PC-3 (cell line): ENCODE measurements at places on chromosomes 4 and X. TPM values are rescaled to one million over a fixed set of nuclear protein-coding genes. Genes with fewer than 3 reads are reported as not detected.

The CAMK2D gene
- total RNA-seq: 14.3 and 15.4 TPM in 2 replicates

The SLC34A2 gene
- total RNA-seq: not detected in 2 replicates

The HTR2C gene
- total RNA-seq: 0.07 and 0.12 TPM in 2 replicates

The CDS1 gene
- 10.4 and 11.2 TPM in 2 replicates for total RNA-seq

The RIPPLY1 gene
- not detected in 2 replicates for total RNA-seq

- H3K4me1 ChIP-seq: no peaks in the 10 kb centered on the region
- no peak overlapping the region for H3K27ac ChIP-seq
- no peak overlapping the region for H3K4me3 ChIP-seq
These were observed 120.7 kb upstream of the HCCS start for GRCh38 chrX:10990418-10990817.

GRCh38 chrX:33188286-33188685 lies 23.1 kb downstream of the DMD start:
- no peaks in the 10 kb centered on the region for H3K4me1 ChIP-seq
- H3K27me3 ChIP-seq: no peaks in the 10 kb centered on the region
- no peak overlapping the region for H3K4me3 ChIP-seq
- H3K27ac ChIP-seq: no peak overlapping the region
- no peaks in the 10 kb centered on the region for H3K36me3 ChIP-seq

DNA sequence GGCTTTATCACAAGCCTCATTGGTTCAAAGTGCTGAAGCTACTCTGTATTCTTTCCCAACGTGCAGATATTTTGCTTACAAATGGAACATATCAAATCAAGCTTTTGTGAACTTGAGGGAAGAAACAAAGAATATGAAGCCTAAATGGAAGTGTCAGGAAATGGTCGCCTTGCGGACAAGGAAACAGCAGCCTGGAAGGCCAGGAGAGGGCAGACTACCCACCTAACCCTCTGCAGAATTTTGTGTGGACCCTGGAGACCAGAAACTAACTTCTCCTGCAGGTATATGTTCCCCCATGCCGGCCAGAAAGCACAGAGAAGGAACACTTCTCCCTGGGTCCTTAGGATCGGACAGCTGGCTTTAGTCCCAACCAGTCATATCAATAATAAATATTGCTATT lies 1425.8 kb downstream of the PCDH7 start:
- H3K4me3 ChIP-seq: no peak overlapping the region
- H3K27ac ChIP-seq: no peak overlapping the region
- DNase-seq: no peak
- peaks cover 5% of the 10 kb centered on the region; the same call in 1 of the 2 replicates for H3K4me1 ChIP-seq
- H3K27me3 ChIP-seq: no peaks in the 10 kb centered on the region
- H3K36me3 ChIP-seq: no peaks in the 10 kb centered on the region

GRCh38 chr4:114688059-114688458 lies 89.5 kb downstream of the UGT8 start:
- no peak overlapping the region for H3K4me3 ChIP-seq
- H3K36me3 ChIP-seq: no peaks in the 10 kb centered on the region
- DNase-seq: no peak
- H3K27me3 ChIP-seq: no peaks in the 10 kb centered on the region
- H3K4me1 ChIP-seq: no peaks in the 10 kb centered on the region
- H3K27ac ChIP-seq: no peak overlapping the region

GRCh38 chrX:73828080-73828720 lies 265.2 kb downstream of the CHIC1 start:
- peaks cover 13% of the 10 kb centered on the region for H3K4me1 ChIP-seq
- H3K27ac ChIP-seq: peak overlapping the region; percentile 60
- no peak overlapping the region for H3K4me3 ChIP-seq
- peak; percentile 30 for DNase-seq
- H3K27me3 ChIP-seq: 0 out of 2 replicates have a peak, but pooled peaks cover 2% of the 10 kb centered on the region
- no peaks in the 10 kb centered on the region for H3K36me3 ChIP-seq

GRCh38 chr4:89336818-89337420 lies 29.3 kb upstream of the GPRIN3 start:
- no peaks in the 10 kb centered on the region for H3K36me3 ChIP-seq
- no peak overlapping the region for H3K27ac ChIP-seq
- H3K27me3 ChIP-seq: peaks cover 24% of the 10 kb centered on the region
- DNase-seq: no peak

GRCh38 chr4:48943387-48943786 lies 36.8 kb upstream of the OCIAD2 start:
- no peak overlapping the region for H3K4me3 ChIP-seq
- H3K36me3 ChIP-seq: no peaks in the 10 kb centered on the region
- H3K4me1 ChIP-seq: peaks cover 33% of the 10 kb centered on the region
- peak; percentile 56 for DNase-seq
- no peak overlapping the region for H3K27ac ChIP-seq
- H3K27me3 ChIP-seq: no peaks in the 10 kb centered on the region

GRCh38 chr4:40736910-40737309 lies 12.8 kb upstream of the NSUN7 start:
- H3K27ac ChIP-seq: no peak overlapping the region
- no peak overlapping the region for H3K4me3 ChIP-seq
- no peaks in the 10 kb centered on the region for H3K36me3 ChIP-seq
- DNase-seq: peak; percentile 42
- no peaks in the 10 kb centered on the region for H3K27me3 ChIP-seq

DNA sequence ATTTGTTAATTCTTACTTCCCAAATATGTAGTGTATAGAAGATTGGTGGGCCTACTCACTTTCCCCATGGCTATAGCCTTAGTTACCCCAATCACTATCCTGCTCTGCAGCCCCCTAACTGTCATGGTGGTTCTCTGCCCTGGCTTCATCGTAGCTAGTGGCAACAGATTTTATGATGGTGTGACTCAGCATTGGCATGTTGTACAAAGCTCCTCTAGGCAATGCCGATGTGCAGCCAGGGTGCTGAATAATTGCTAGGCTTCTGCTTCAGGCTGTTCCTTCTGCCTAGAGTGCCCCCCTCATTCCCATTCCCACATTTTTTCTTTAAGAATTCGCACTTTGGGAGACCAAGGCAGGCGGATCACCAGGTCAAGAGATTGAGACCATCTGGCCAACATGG lies 35.2 kb downstream of the AFF2 start:
- H3K27ac ChIP-seq: no peak overlapping the region
- no peaks in the 10 kb centered on the region for H3K27me3 ChIP-seq
- H3K36me3 ChIP-seq: no peaks in the 10 kb centered on the region
- no peaks in the 10 kb centered on the region for H3K4me1 ChIP-seq
- DNase-seq: no peak

DNA sequence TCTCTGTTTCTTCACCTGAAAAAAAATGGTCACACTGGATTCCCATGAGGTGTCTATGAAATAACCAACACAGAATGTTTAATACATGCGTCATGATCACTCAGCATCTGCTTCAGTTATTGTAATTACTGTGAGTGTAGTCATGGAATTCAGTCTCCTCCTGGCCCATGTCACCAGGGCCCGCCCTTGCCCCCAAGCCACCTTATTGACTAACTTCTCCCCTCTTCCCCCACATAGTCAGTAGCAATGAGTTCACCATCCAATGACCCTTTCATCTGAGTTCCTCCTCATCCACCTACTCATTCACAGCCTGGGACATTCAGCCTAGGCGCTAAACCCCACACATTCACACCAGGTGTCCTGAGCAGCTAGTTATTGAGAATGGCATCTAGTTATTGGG lies 15.6 kb downstream of the PNMA6F start:
- no peaks in the 10 kb centered on the region for H3K36me3 ChIP-seq
- peak; percentile 6 for DNase-seq
- no peaks in the 10 kb centered on the region for H3K4me1 ChIP-seq
- peaks cover 47% of the 10 kb centered on the region for H3K27me3 ChIP-seq
- no peak overlapping the region for H3K4me3 ChIP-seq
- H3K27ac ChIP-seq: no peak overlapping the region

DNA sequence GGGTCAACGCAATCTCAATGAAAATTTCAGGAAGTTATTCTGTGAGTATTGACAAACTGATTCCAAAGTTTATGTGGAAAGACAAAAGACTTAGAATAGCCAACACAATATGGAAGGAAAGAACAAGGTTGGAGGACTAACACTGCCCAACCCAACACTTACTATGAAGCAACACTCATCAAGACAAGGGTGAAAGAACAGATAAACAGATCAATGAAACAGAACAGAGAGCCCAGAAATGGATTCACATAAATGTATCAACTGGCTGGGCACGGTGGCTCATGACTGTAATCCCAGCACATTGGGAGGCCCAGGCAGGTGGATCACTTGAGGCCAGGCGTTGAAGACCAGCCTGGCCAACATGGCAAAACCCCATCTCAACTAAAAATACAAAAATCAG lies 41.2 kb downstream of the FRYL start:
- no peaks in the 10 kb centered on the region for H3K27me3 ChIP-seq
- no peak overlapping the region for H3K4me3 ChIP-seq
- no peak overlapping the region for H3K27ac ChIP-seq
- H3K4me1 ChIP-seq: no peaks in the 10 kb centered on the region
- no peaks in the 10 kb centered on the region for H3K36me3 ChIP-seq

DNA sequence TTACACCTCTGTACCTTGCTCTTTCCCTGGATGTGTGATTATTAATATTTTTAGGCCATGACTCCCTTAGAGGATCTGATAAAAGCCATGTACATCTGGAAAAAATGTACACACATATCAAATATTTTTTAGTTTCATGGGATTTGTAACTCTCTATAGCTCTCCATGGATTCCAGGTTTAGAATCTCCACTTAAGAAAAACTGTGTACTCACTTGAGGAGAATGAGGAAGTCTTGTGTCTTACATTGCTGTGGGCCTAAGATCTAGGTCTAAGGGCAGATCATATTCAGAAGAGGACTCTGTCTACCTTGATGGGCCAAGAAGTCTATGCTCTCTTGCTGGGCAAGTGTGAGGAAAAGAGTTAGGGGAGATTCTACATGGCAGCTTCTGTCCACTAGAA lies 98.0 kb downstream of the RRAGB start:
- no peak for DNase-seq
- H3K27ac ChIP-seq: no peak overlapping the region
- no peak overlapping the region for H3K4me3 ChIP-seq
- no peaks in the 10 kb centered on the region for H3K27me3 ChIP-seq
- no peaks in the 10 kb centered on the region for H3K4me1 ChIP-seq
- no peaks in the 10 kb centered on the region for H3K36me3 ChIP-seq

DNA sequence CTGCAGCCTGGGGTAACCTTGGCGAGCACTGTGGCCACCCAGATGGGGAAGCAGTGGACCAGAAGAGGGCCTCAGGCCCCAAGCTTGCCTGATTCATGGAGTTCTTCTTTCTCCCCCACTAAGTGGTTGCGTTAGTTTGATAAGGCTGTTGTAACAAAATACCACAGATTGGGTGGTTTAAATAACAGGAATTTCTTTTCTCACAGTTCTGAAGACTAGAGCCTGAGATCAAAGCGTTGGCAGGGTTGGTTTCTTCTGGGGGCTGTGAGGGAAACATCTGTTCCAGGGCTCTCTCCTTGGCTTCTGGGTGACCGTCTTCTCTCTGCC lies 105.7 kb upstream of the GATB start:
- no peaks in the 10 kb centered on the region for H3K27me3 ChIP-seq
- no peaks in the 10 kb centered on the region for H3K4me1 ChIP-seq
- no peaks in the 10 kb centered on the region for H3K36me3 ChIP-seq
- H3K4me3 ChIP-seq: no peak overlapping the region
- no peak overlapping the region for H3K27ac ChIP-seq

- H3K27ac ChIP-seq: no peak overlapping the region
- no peaks in the 10 kb centered on the region for H3K4me1 ChIP-seq
- no peaks in the 10 kb centered on the region for H3K27me3 ChIP-seq
- H3K4me3 ChIP-seq: no peak overlapping the region
- DNase-seq: no peak
These were observed 391.0 kb upstream of the MAGEB2 start for GRCh38 chrX:29824176-29824906.

- H3K27me3 ChIP-seq: peaks cover 15% of the 10 kb centered on the region; the same call in 1 of the 2 replicates
- no peaks in the 10 kb centered on the region for H3K4me1 ChIP-seq
- H3K4me3 ChIP-seq: no peak overlapping the region
These were observed 257.2 kb downstream of the SNCA start for GRCh38 chr4:89579771-89580170.

- H3K27ac ChIP-seq: no peak overlapping the region
- H3K36me3 ChIP-seq: no peaks in the 10 kb centered on the region
These were observed 5.5 kb upstream of the TRIM75 start for GRCh38 chr4:165048170-165048569.

GRCh38 chr4:105128208-105128607 lies 18.5 kb upstream of the TET2 start:
- H3K36me3 ChIP-seq: no peaks in the 10 kb centered on the region
- H3K27ac ChIP-seq: no peak overlapping the region
- H3K4me1 ChIP-seq: no peaks in the 10 kb centered on the region
- no peak for DNase-seq

GRCh38 chr4:71290074-71290473 lies 48.7 kb upstream of the SLC4A4 start:
- peak; percentile 57 for DNase-seq
- H3K27ac ChIP-seq: no peak overlapping the region
- no peaks in the 10 kb centered on the region for H3K27me3 ChIP-seq
- H3K36me3 ChIP-seq: no peaks in the 10 kb centered on the region

DNA sequence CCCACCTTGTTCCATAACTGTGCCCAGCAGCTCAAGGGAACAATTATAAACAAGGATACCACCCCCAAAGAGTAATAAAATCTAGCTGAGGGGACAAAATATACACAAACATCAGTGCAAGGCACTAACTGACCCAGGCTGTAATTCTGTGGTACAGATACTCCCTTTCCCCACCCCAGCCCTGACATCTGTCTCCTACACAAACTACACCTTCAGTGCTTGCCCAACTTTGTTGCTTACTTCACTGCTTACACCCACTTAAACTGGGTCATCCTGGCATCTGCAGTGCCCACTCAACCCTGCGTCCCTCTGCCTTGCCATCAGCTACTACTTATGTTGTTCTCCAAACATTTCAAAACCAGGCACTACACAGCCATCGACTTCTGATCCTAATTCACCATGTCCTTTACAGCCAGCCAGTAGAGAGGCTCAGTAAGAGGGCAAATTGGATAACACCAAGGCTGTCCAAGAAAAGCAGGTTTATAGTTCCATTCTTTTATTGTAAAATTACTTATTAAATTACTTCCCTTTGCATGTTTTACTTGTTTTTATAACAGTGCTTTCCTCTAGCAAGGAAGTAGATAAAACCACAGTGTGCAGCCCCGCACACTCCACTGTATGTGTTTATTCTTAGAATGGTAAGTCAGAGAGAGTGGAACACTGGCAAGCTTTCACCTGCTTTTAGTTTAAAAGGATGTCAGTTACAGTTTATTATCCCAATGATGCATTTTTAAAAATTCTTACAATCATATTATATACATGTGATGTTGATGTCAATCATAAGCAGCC lies 149.6 kb downstream of the INPP4B start:
- no peaks in the 10 kb centered on the region for H3K27me3 ChIP-seq
- no peak for DNase-seq
- H3K4me3 ChIP-seq: no peak overlapping the region
- 0 out of 2 replicates have a peak overlapping the region, but pooled peaks have one; percentile 10 for H3K27ac ChIP-seq
